Gastroesophageal sphincter (tissue), 4 donors: ENCODE measurements at places on chromosomes 5 and 9. TPM values are rescaled to one million over a fixed set of nuclear protein-coding genes. Genes with fewer than 3 reads are reported as not detected.

The OR13C4 gene
- total RNA-seq = not detected

GRCh38 chr9:6658628-6659353, 13.3 kb upstream of the GLDC start:
- ATAC-seq = no peak

DNA sequence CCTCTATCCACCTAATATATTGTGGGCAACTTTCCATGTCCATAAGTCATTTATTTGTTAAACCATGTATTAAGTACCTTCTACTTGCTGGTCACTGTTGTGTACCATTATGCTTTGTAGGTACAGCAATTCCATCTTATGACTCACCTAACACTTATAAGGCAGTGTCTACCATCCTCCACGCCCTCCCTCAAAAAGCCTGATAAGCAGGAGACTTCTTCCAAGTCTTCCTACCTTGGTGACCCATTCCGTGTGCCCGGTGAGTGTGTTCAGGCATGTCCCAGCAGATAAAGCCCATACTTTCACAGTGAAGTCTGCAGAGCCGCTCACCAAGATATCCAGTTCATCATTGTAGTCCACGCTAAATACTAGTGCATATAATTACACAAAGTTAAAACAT, 17.4 kb downstream of the FBXW2 start:
- ATAC-seq = no peak

- ATAC-seq = no peak
These were observed 805.3 kb downstream of the TLE1 start for GRCh38 chr9:80883826-80884579.

- ATAC-seq = peak; percentile 91
These were observed 22.2 kb upstream of the JADE2 start for GRCh38 chr5:134503088-134503936.
